A549 treated with CORT108297 at 1 μM for 4 hours (cell line): ENCODE measurements at places on chromosomes 11 and 22. TPM values are rescaled to one million over a fixed set of nuclear protein-coding genes. Genes with fewer than 3 reads are reported as not detected.

The ACCS gene
- 13.7 to 19.7 TPM (median 18.3 TPM) in 5 replicates for total RNA-seq

The SLC35C1 gene
- total RNA-seq = 24.7 to 34.1 TPM (median 31.6 TPM) in 5 replicates

The MMP11 gene
- 0.12 to 0.24 TPM (median 0.21 TPM) in 5 replicates for total RNA-seq

The TMEM191C gene
- 0.65 to 2.0 TPM (median 1.4 TPM) in 5 replicates for total RNA-seq

The HPX gene
- 0.25 to 0.84 TPM (median 0.37 TPM) in 5 replicates for total RNA-seq

The MS4A7 gene
- total RNA-seq = not detected in 5 replicates

The SLC25A1 gene
- 45.3 to 65.1 TPM (median 62.6 TPM) in 5 replicates for total RNA-seq

The LRRC56 gene
- 0.45 to 0.93 TPM (median 0.75 TPM) in 5 replicates for total RNA-seq

The ANO9 gene
- total RNA-seq = 0.55 to 1.8 TPM (median 1.0 TPM) in 5 replicates

The RBFOX2 gene
- total RNA-seq = 26.5 to 36.4 TPM (median 30.5 TPM) in 5 replicates

The CCDC15 gene
- 0.50 to 0.62 TPM (median 0.54 TPM) in 5 replicates for total RNA-seq

The SIK2 gene
- total RNA-seq = 4.6 to 6.1 TPM (median 5.5 TPM) in 5 replicates

The ABCC8 gene
- 1.5 to 2.3 TPM (median 1.8 TPM) in 5 replicates for total RNA-seq

The TMPRSS4 gene
- not detected in 5 replicates for total RNA-seq

The MS4A14 gene
- not detected in 5 replicates for total RNA-seq

The OR52N2 gene
- not detected in 5 replicates for total RNA-seq
